Stimulated activated CD8-positive, alpha-beta memory T cell treated with anti-CD3 and anti-CD28 coated beads, Interleukin-12 subunit alpha, Interleukin-12 subunit beta, amount 100 ng/mL, for 1 hour (primary cell): ENCODE measurements at places on chromosomes 11 and 22.

- no peak for DNase-seq
These were observed 6.0 kb upstream of the MAPK11 start for GRCh38 chr22:50276143-50276542.

DNA sequence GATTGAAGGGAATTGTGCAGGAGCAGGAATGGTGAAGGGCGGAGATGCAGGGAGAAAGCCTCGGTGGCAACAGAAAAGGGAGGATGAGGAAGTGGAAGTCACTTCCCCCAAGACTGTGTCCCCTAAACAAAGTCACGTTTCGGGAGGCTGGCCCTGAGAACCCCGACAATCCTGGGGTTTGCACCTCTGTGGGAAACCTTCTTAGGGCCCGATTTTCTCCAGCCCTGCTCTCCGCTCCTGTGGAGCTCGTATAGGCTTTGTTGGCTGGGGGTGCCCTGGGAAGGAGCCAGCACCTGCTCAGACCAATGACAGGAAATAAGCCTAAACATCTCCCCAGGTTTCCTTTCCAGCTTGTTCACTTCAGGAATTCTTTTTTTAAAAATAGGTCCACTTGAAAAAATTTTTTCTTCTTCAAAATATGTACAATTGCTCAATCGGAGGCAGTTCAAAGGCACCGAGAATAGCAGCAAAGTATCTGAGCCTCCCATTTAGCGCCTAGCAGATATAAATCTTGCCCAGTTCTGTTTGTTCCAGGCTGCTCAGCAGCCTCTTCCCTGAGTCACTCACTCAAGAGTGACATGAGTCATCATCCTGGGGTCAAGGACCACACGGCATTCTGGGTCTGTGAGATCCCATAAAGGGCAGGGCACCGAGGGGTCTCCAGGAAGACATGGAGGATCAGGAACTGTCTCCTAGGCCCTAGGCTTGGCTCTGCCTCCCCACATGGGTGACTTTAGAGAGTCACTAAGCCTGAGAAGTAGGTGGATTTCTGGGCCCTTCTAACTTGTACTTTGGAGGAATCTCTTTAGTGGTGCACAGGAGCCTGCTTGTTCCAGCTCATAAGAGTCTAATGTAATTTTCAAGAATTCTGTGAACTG lies 34.0 kb downstream of the IRAG1 start:
- DNase-seq: no peak

GRCh38 chr11:99098258-99098657 lies 77.5 kb downstream of the CNTN5 start:
- no peak for DNase-seq

GRCh38 chr11:94309757-94310156 lies 5.4 kb downstream of the IZUMO1R start:
- no peak for DNase-seq

GRCh38 chr11:355581-356458 lies 13.5 kb upstream of the B4GALNT4 start:
- peak; percentile 76 for DNase-seq

DNA sequence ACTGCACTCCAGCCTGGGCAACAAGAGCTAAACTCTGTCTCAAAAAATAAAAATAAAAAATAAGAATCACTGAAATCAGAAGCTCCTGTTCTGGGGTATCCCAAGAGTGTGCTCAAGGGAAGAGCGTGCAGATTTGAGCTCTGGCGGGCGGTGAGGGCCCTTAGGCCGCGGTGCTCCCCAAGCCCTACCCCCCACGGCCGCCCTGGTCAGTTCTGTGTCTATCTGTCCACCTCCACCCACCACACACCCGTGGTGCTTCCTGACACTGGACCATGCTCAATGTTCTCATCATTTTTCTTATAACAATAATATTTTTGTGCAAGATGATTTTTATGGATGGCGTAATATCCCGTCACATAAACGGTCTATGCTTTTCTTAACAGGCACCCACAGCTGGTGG lies 71.1 kb downstream of the RTL6 start:
- DNase-seq: no peak

GRCh38 chr11:116263770-116264169 lies 509.0 kb downstream of the BUD13 start:
- no peak for DNase-seq

GRCh38 chr22:31474743-31475142 lies 14.9 kb downstream of the EIF4ENIF1 start:
- no peak for DNase-seq

GRCh38 chr11:130448416-130449309 lies at the start of gene ADAMTS15:
TSS of gene ADAMTS15 (plus strand) at chr11:130448645. CDS start at chr11:130448974, 329 bp downstream.
- DNase-seq: no peak

GRCh38 chr11:69240332-69241074 lies 53.5 kb upstream of the MYEOV start:
- no peak for DNase-seq

DNA sequence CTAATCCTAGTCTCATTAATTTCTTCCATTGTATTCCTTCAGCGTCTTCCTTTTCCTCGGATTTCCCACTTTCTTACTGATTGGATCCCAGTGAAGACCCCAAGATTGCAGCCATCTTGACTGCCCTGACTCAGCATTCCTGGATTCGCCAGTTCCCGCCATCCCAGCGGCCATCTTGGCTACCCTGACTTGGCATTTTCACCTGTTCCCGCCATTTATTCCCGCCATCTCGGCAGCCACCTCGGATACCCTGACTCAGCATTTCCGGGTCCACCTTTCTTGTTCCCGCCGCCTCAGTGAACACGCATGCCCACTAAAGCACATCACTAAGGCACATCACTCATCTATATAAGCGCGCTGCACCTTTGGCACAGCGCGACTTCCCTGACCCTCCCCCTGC lies 13.8 kb upstream of the OR56A3 start:
- no peak for DNase-seq

- no peak for DNase-seq
These were observed 74.6 kb downstream of the RAB30 start for GRCh38 chr11:82996966-82997606.

DNA sequence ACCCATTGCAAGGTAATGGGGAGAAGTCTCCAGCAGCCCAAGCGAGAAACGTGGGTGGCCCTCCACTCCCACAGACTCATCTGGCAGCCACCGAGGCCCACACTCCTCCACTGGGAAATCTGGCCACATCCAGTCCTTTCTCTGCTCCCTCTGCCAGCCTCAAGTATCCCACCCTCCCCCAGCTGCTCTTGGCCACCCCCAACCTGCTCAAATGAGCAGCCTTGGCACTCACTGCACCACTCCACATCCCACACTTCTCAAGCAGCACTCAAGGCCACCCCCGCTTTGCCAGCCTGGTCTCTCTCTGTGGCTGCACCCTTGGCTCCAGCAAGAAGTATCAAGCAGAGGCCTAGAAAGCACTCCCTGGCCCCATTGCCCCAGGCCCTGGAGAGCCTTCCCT lies 28.2 kb downstream of the SLC22A12 start:
- DNase-seq: no peak

- DNase-seq: no peak
These were observed 797 bp downstream of the STARD10 start for GRCh38 chr11:72793076-72793424.

DNA sequence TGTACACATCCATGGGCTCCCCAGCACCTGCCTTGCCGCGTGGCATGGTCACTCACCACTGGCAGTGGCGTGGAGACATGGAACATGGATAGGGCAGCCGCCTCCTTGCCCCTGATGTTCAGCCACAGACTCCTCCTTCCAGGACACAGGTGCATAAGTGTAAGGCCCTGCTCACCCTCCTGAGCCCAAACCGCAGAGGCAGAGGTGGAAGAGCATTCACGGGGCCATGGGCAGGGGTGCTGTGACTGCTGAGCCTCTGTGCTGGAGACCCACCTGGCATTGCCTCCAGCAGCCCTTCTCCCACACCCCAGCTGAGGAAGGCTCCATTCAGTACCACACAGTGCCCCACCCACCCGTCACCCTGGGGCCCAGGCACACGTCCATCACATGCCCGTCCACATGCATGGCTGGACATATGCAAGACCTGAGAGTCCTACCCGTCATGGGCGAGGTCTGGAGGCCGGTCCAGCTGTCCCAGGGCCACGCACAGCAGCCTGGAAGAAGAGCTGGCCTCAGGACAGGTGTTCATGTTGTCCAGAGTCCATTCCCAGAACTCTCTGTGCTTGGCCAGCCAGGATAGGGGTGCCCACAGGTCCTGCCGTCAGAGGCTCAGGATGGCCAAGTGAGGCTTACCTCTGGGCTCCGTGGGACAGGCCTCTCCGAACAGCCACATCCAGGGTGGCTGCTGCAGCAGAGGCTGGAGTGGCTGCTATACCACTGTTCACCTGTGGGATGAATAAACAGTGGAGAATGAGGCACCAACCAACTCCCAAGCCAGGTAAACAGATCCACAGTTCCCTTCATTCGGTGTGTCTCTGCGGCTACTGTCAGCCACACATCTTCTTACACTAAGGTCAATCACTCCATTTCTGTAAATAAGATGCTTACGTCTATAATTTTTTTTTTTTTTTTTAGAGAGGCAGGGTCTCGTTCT lies 1.7 kb upstream of the TUBGCP6 start:
- no peak for DNase-seq

GRCh38 chr11:18264677-18265555 lies 1.1 kb upstream of the SAA1 start:
- DNase-seq: no peak

- DNase-seq: peak; percentile 44
These were observed 6.4 kb upstream of the IFITM3 start for GRCh38 chr11:326842-327580.

DNA sequence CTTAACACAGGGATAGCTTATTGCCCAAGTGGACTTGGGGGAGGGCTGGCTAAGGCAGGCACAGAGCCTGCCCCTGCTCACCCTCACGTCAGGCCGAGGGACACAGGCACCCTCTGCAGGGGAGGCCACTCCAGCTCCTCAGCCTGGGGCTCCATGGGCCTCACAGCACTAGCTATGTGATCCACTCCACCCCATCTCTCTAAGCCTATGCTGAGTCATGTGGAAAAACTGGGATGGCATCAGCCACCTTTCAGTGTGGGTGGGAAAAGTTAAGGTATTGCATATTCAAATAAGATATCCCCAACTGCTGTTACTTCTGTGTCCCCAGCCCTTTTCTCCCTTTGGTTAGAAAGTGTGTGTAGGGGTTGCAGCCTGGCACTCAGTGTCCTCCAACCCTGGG lies 22.3 kb downstream of the RANGAP1 start:
- DNase-seq: no peak

GRCh38 chr22:32615874-32616564 lies 141.4 kb downstream of the FBXO7 start:
- no peak for DNase-seq

GRCh38 chr11:20308601-20309000 lies 54.9 kb upstream of the HTATIP2 start:
- no peak for DNase-seq

DNA sequence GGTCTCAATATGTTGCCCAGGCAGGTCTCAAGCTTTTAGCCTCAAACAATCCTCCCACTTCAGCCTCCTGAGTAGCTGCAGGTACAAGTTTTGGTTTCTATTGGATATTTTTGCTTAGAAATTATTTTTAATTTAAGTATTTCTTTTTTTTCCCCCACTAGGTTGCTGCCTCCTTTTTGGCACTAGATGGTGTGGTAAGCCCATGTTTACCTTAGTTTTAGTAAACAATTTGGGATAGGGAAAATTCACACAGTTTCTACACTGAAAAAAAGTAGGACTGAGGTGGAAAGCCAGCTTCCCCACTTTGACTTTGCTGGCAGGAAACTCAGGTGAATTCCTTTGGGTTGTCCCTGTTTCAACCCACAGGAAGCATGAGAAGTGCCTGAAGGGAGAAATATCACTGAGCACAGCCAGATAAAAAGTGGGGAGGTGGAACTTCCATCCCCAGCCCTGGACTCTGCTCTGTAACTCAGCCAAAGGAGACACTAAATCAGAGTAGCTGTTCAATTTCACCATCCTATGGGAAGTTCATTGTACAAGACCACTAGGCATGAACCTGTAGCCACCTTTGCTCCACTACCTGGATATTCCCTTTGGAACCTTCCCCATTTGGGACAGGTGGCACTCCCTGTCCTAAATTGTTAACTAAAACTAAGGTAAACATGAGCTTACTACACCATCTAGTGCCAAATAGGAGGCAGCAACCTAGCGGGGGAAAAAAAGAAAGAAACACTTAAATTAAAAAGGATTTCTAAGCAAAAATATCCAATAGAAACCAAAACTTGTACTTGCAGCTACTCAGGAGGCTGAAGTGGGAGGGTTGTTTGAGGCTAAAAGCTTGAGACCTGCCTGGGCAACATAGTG lies 154.4 kb upstream of the FAT3 start:
- DNase-seq: no peak
